ENCODE measurements at places on chromosomes 16 and 17. TPM values are rescaled to one million over a fixed set of nuclear protein-coding genes. Genes with fewer than 3 reads are reported as not detected.

DNA sequence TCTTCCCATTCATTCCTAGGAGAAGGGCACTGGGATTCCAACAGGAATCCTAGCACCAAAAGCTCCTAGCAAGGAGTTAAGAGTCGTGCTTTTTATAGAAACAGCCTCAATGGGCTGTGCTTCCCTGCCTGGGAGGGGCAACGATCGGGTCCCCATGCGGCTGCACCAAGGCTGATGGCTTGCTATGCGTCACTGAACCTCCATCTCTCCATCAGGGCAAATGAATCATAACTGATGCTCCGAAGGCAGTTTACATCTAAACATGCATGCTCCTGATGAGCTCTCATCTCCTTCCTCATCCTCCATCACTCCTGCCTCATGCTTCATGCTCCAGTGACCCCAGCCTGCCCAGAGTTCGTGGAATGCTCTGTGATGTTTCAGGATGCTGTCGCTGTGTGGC is 270.5 kb downstream of the FOXL1 start:
- no peak for DNase-seq

GRCh38 chr16:8108991-8109509 is 481.3 kb downstream of the TMEM114 start:
- no peak for DNase-seq

GRCh38 chr16:62077998-62078397 is 41.8 kb upstream of the CDH8 start:
- no peak for DNase-seq

DNA sequence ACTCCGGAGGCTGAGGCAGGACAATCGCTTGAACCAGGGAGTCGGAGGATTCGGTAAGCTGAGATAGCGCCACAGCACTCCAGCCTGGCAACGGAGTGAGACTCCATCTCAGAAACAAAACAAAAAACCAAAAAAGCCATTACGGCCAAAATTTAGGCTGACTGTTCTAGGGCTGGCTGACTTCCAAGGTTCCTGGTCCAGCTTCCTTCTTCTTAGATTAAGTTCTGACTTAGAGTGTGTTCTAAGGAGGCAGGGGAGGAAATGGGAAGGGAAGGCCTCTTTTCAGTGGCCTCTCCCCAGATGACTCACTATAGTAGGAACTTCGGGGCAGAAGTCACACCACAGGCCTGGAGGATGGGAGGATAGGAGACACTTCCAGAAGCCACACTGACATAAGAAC is 27.7 kb upstream of the CLEC18B start:
- DNase-seq, result no peak

GRCh38 chr17:80724775-80725266 is 180.2 kb downstream of the RPTOR start:
- no peak for DNase-seq

DNA sequence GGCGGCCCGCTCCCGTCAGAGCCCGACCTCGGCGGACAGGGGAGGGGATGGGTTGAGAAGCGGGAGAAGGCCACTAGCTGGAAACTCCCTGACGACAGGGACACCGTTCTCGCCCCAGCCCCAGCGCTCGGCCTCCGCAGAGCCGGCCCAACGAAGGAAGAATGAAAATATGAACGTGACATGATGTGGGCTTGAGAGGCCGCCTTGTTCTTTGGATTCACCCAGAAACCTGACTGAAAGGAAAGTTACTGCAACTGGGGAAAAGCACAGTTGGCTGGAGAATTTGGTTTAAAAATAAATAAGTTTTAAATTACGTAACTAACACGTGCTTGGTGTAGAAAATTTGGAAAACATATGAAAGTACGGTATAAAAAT is 21.1 kb downstream of the NPTX1 start:
- no peak for DNase-seq

RSKR gene
- 2.7 TPM for polyA plus RNA-seq

HBA2 gene
- polyA plus RNA-seq, result 600 TPM
